NCI-H187 treated with DMSO at 0.1 percent for 48 hours (cell line): ENCODE measurements at places on chromosomes 5 and 9.

GRCh38 chr5:170311511-170312300, 14.1 kb upstream of the LCP2 start:
- DNase-seq = no peak

DNA sequence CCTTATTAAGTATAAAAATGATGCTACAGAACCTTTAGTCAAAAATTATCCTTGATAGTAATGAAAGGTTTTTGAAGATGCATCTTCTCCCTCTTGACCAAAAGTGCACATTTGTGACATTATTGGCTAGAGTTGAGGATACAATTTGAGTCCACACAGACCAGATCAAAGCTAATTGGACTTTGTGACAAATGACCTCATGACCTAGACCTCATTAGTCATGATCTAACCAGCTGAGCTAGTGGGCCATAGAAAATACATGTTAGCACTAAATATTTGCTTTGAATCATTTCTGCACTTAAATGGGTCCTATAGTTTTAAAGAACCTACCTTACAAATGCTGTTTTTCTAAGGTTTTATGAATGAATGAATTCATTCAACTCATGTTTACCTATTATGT, 182.1 kb downstream of the RFX3 start:
- DNase-seq = no peak

- DNase-seq = no peak
Observed at GRCh38 chr9:3525096-3525835, 535 bp downstream of the RFX3 start.

- DNase-seq = no peak
Observed at GRCh38 chr5:67360047-67360446, 163.4 kb upstream of the CD180 start.

DNA sequence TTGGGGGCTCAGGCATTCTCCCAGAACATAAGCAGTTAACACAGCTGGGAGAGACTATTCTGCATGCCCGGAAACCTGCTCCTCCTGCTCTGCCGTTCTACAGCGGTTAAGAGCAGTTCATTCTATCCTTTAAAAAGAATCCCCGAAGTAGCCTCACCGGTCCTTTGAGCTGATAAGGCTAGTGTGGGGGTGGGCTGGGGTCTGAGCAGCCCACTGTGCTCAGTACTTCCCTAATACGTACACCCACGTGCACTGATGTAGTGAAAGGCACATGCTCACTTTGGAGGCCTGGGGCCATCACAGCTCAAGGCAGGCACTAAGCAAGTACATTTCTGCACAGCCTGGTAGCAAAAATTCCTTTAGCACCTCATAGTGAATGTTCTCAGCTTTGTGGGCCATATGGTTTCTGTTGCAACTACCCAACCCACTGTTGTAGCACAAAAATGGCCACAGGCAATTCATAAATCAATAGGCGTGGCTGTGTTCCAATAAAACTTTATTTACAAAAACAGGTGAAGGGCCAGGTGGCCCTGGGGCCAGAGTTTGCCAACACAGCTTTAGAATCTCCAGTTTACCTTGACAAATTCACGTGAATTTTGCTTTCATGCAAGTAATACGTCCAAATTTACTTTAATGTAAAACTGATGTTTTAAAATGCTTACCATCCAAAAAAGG, 136.4 kb downstream of the ZNF354C start:
- no peak for DNase-seq

DNA sequence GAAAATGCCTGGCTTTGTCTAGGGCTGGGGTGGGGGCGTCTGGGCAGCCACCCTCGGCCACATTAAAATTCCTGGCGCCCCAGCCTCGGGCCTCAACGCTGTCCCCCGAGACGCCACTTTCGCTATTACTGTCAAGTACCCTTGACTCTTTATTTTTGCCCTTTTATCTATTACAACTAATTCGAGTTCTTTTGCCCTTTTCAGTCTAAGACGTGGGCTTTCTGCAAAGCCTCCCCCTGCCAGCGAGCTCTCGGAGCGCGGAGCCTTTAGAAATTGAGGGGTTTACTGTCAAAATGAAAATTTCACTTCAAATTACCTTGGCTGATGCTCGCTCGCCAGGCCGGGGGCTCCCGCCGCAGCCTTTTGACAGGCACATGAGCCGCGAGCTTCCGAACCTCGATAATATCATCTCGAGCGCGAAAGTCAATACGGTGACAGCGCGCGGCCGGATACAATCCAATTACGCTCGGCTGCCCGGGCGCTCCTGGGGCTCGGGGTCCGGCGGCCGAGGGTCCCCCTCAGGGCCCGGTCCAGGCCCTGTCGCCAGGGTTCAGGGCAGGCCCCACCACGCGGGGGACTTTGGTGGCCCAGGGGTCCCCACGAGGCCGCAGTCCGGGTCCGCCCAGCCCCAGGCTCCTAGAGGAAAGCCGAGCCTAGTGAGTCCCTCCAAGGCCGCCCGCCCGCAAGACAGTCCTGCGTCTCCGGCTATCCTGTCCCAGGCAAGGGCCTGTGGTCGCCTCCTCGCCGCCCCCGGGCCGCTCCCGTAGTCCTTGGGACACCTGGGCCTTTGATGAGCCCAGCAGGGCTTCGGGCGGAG, 6.7 kb downstream of the IRX4 start:
- no peak for DNase-seq

DNA sequence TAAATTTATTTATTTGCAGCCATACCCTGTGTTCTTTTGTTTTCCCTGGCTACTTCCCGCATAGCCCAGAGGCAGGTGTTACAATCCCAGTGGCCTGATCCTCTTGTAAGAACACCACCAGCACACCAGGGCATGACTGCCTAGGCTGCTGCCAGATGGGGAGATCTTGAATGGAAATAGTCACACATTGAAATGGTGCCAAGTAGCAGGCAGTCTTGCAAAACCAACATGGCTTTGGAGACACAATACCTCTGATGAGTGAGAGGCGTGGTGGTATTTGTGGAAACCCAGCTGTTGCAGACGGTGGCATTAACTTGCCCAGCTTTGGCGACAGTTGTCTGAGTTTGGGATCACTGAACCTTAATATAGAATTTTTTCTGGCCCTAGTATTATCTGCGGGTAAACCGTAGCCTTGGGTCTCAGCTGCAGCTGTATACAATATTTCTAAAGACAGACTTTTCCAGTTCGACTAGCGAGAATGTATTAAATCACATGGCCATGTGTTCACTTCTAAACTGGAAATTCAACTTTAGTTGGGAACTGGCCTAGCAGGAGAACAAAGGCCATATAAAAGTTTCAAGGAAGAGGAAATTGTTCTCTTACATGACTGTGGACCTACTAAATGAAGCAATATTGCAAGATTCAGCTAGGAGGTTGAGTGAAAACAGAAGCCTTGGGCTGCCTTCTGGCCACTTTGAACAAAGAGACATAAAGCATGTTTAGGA, 277.0 kb downstream of the SMARCA2 start:
- DNase-seq = peak; percentile 80

- no peak for DNase-seq
Observed at GRCh38 chr5:141850244-141850768, 27.9 kb downstream of the PCDH1 start.

DNA sequence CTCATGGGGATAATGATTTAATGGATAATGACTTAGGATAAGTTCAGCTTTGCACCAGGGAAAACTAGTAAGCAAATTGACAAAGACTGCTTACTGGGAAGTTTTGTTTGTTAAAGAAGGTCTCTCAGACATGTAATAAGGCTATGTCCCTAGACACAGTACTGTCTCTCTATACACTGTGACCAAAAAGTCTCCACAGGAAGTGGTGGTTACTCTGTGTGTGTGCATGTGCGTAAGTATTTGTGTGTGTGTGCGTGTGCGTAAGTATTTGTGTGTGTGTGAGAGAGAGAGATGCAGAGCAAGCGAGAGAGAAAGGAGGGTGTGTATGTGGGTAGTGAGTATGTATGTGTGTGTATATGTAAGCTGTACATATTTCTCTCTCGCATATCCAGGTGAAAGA, 229.6 kb downstream of the GLIS3 start:
- DNase-seq = no peak

DNA sequence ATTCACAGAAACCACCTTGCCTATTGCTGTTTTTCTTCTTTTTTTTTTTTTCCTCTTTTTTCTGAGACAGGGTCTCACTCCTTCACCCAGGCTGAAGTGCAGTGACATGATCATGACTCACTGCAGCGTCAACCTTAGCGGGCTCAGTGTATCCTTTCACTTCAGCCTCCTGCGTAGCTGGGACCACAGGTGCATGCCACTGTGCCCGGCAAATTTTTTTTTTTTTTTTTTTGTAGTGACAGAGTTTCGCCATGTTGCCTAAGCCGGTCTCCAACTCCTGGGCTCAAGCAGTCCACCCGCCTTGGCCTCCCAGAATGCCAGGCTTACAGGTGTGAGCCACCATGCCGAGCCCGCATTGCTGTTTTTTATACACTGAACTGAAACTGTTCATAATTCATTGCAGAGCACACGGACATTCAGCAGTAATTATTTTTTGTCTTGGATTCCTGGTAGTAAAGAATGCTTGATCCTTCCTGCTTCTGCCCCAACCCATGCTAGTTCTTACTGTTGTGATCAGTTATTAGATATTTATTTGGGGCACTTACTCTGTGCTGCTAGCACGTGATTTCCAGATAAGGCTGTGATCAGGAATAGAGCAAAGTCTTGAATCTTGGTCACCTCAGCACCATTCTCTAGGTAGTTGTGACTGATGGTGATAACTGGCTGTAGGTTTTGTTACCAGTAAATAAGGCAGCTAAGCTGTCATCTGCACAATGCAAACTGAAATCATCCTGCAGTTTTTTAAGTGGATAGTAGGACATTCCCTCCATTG, 14.0 kb downstream of the MAP3K1 start:
- no peak for DNase-seq

DNA sequence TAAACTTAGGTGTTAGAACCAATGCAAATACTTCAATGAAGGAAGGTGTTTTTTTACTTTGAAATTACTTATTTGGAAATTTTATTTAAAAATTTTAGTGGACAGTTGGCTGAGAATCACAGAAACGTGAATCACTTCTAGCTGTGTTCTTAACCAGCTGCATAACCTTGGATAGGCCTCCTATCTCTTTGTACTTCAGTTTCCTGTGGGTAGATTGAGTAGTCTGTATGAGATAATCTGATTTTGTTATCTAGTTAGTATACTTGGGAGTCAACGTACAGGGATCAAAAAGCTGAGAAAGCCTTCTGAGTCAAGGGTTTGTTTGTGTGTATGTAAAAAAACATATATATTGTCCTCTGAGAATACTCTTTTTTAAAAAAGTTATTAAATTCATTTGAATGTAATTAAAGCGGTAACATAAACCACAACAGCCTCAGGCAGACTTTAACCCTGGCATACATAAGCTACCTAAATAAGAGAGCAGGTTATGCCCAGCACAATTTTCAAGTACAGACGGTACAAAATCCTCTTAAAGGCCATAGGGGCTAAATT, 38.1 kb upstream of the ZCCHC7 start:
- DNase-seq = no peak

DNA sequence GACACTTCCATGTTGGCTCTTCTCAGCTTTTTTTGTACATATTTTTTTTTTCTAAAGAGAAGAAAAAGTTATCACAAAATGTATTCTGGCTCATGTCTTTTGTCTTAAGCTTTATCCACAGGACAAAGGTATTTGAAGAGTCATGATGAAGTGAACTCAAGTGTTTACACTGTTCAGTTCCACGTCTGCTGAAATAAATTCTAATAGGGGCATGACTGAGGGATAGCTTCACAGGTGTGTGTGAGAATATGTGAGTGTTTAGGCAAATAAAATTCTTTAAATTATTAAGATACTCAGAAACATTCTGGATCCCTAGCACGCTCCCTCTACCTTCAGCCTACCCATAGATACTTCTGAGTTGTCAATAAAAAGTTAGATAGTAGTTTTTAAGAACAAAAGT, 59.8 kb downstream of the BAAT start:
- no peak for DNase-seq

- no peak for DNase-seq
Observed at GRCh38 chr9:99725852-99726251, 95.8 kb upstream of the NR4A3 start.

DNA sequence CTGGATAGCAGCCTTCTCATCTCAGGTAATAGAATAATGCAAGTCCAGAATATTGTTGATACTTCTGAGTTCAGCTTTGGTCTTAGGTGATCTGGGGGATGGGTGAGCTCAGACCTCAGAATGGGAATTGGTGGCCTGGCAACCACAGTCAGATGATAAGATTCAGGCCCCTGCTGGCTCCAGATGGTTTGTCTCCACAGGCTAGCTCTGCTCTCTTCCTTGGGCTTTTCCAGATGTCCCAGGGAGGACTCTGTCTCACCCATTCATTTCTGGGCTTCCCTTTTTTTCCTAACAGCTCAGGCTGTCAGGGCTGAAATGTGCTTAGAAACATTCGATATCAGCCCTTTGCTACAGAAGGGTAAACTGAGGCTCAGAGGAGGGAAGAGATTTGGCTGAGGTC, 17.6 kb upstream of the TNFSF15 start:
- no peak for DNase-seq

DNA sequence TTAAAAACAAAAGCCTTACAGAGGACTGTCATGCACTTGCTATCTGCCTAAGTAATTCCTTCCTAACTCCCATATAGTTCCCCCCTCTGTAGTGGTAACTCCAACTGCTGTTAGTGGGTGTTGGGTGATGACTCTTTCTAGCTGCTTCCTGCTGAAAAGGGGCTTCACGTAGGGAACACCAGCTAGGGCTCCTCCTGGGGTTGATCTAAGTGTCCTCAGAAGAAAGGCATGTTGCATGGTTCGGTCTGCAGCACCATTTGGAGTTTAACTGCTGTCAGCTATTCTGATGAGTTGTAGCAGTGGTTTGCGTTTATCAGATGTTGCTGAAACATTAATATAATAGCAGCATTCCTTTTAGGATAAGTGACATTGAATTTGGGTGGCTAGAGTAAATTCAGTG, 281.9 kb upstream of the TUSC1 start:
- DNase-seq = no peak

DNA sequence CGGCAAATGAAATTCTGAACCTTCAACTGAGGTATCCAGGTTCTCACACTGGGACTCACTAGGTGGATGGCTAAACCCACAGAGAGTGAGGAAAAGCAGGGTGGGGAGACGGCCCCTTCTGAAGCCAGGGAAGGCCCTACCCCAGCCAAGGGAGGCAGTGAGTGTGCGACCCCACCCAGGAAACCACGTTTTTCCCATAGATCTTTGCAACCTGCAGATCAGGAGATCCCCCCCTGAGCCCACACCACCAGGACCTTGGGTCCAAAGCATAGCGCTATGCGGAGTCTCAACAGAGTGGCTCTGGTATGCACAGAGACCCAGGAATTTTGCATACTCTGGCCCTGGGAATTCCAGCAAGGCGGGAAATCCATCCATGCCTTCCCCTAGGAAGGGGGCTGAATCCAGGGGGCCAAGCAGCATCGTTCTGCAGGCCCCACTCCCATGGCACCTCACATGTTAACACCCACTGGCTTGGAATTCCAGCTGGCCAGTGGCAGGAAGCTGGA, 19.9 kb downstream of the DTWD2 start:
- no peak for DNase-seq
